ENCODE measurements at places on chromosomes 2 and 18. TPM values are rescaled to one million over a fixed set of nuclear protein-coding genes. Genes with fewer than 3 reads are reported as not detected.

GRCh38 chr2:32805104-32806095 is 141.4 kb upstream of the LTBP1 start:
- no peaks in the 10 kb centered on the region for H3K36me3 ChIP-seq
- DNase-seq: no peak

Gene B3GNT7
- total RNA-seq: 0.72 TPM

Gene COX7A2L
- 215 TPM for total RNA-seq

Gene LOXHD1
- not detected for total RNA-seq

Gene NTSR2
- not detected for total RNA-seq

GRCh38 chr2:240568678-240569522 is 616 bp downstream of the RNPEPL1 start:
- H3K4me1 ChIP-seq: peaks cover 25% of the 10 kb centered on the region
- no peaks in the 10 kb centered on the region for H3K27me3 ChIP-seq
- peak; percentile 96 for DNase-seq
- H3K36me3 ChIP-seq: no peaks in the 10 kb centered on the region

Measured in osteoblast (primary cell).